ENCODE measurements at places on chromosomes 1 and 21. TPM values are rescaled to one million over a fixed set of nuclear protein-coding genes. Genes with fewer than 3 reads are reported as not detected.

Gene SGIP1
- 9.4 TPM for total RNA-seq

Gene CXADR
- total RNA-seq, result 86.7 TPM

Gene PERM1
- not detected for total RNA-seq

Gene DPH5
- total RNA-seq, result 40.4 TPM

Gene DNASE2B
- total RNA-seq, result not detected

Gene MEX3A
- total RNA-seq, result 91.8 TPM

Gene FAM177B
- not detected for total RNA-seq

Gene NUP210L
- 0.07 TPM for total RNA-seq

Gene LGR6
- 0.45 TPM for total RNA-seq

Gene ARMH1
- total RNA-seq, result 4.6 TPM

Gene RPTN
- not detected for total RNA-seq

Gene FAM72C
- total RNA-seq, result 5.4 TPM

Gene FMN2
- 32.0 TPM for total RNA-seq

Gene RNU1-2
- 2,807 TPM for total RNA-seq

Gene ZNF695
- total RNA-seq, result 16.4 TPM

Gene FLG2
- total RNA-seq, result not detected

Gene NFASC
- total RNA-seq, result 31.6 TPM

Gene GUCA2B
- total RNA-seq, result not detected

Gene GSTM1
- 21.3 TPM for total RNA-seq

Gene CA6
- total RNA-seq, result not detected

Gene PLD5
- 2.7 TPM for total RNA-seq
